ENCODE measurements at places on chromosomes 3 and 15.

DNA sequence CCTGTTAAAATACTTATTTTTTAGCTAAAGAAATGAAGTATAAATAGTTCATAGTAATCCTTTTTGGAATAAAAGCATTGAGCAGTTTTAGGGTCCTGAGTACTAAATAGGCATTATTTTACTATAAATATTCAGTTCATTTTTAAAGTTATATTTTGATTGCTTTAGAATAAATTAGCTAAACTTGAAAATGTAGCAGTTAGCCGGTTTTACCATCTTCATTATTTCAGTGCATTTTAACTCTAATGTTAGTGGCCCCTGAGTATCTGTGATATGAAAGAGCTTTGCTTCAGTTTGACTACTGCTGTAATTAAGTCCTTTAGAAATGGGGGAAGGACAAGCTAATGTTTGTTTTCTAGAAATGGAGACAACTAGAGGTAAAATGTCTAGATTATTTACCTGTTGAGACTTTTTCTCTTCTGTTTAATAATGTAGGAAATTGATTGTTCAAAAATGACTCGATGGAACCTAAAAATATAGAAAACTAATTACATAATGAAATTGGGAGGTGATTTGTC, 3.6 kb downstream of the SMC4 start:
- no peak for DNase-seq

- no peak for DNase-seq
Observed at GRCh38 chr3:46361408-46362283, 7.7 kb downstream of the CCR2 start.

- no peak for DNase-seq
Observed at GRCh38 chr15:76398317-76399104, 61.9 kb downstream of the ISL2 start.

DNA sequence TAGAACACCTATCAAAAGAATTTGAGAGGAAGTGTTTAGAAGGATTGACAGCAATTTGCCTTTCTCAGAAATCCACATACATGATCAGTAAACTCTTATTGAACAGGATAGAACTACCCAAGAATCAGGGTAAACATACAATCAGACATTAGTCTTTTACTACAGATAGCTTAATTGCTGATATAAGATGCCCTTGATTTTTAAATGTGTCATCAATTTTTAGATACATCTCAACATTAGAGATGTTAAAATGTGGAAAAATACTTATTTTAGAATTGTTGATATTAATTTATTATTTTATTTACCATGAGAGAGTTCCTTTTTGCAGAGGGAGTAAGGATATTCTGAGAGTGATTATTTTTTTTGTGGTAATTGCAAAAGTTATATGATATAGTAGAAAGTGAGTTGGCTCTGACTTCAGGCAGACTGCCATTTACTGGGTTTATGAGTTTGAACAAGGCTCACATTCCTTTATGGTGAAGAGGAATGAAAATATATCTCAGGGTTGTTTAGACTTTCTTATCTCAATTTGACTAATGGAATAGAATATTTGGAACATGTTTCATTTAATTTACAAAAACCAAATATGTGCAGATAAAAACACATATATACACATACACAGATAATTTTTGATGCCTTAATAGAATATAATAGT, 302.8 kb upstream of the GOLIM4 start:
- no peak for DNase-seq
